Psoas muscle (tissue), 8 donors: ENCODE measurements at places on chromosomes 6 and 20. TPM values are rescaled to one million over a fixed set of nuclear protein-coding genes. Genes with fewer than 3 reads are reported as not detected.
A peak's percentile ranks its signal among the peaks of the same experiment; 100 is the strongest.

DNA sequence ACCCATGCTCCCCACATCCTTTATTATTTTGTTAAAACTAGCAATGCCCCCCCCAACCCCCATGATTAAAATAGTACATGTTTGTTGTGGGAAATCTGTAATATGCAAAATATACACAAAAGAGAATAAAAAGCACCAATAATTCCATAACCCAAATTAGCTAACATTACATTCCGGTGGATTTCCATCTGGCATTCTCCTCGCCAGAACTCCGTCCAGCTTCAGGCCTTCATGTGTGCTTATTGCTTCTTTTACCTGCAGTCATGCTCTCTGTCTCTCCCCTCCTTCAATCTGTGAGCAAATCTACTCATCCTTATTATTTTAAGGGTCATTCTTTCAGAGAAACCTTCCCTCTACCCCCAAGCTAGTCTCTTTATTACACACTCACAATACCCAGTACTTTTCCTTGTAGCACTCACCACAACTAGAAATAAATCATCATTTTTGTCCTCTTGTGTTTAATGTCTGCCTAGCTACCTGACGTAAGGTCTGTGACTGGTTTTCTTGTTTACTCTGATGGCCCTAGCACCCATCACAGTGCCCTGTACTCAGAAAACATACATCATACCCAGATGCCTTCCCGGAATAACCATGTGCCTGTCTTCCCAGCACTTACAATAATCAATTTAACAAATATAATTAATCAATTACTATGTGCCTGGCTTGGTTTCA is 25.6 kb upstream of the IER3 start:
- DNase-seq: no peak
- peak overlapping the region; percentile 46 for H3K27ac ChIP-seq
- H3K36me3 ChIP-seq: no peaks in the 10 kb centered on the region
- peaks cover 16% of the 10 kb centered on the region for H3K4me1 ChIP-seq
- H3K27me3 ChIP-seq: no peaks in the 10 kb centered on the region

DNA sequence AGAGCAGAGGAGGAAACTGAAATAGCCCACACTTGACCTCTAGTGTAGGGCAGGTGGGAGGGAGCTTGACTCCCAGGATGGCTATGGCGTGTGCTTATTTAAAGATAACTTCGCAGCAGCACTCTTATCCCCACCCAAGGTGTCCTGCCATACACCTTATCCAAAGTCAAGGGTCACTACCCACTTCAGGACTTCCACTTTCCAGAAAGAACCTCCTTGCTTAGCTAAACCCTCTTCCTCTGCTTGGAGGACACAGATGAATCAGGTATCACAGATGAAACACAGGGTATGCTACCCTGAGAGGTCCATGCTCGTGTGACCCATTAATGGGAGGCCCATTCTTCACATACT is 2.3 kb downstream of the RIN2 start:
- H3K27me3 ChIP-seq: no peaks in the 10 kb centered on the region
- peaks cover 6% of the 10 kb centered on the region for H3K36me3 ChIP-seq
- no peak for DNase-seq

- H3K4me3 ChIP-seq: no peak overlapping the region
- no peaks in the 10 kb centered on the region for H3K4me1 ChIP-seq
- DNase-seq: no peak
- H3K27me3 ChIP-seq: peaks cover 3% of the 10 kb centered on the region
These were observed 145.4 kb upstream of the FOXA2 start for GRCh38 chr20:22729616-22730236.

DNA sequence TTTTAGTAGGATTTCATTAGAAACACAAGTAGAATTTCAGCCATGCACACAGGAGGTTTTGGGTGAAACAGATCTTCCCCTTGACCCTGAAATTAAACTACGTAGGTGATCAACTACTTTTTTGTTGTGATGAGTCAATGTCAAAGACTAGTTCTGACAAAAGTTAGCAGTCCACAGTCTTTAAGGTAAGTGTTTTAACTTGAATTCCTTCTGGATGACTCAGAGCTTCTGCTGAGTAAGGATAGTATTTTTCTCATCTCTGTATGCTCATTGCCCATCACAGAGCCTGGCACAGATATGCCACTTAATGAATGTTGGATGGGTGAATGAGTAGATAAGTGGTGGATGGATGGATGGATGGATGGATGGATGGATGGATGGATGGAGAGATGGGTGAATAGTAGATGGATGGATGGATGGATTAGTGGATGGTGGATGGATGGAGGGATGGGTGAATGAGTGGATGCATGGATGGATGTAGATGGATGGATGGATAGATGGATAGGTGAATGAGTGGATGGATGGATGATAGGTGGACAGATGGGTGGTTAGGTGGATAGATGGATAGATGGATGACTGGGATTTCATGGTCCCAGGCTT is 165.3 kb downstream of the ZMYND8 start:
- DNase-seq: no peak
- H3K27ac ChIP-seq: no peak overlapping the region
- no peaks in the 10 kb centered on the region for H3K36me3 ChIP-seq
- peaks cover 2% of the 10 kb centered on the region for H3K27me3 ChIP-seq
- no peak overlapping the region for H3K4me3 ChIP-seq

- peak overlapping the region; percentile 72 for H3K27ac ChIP-seq
- H3K36me3 ChIP-seq: no peaks in the 10 kb centered on the region
- H3K4me1 ChIP-seq: peaks cover 30% of the 10 kb centered on the region
- peak overlapping the region; percentile 29 for H3K4me3 ChIP-seq
- no peaks in the 10 kb centered on the region for H3K27me3 ChIP-seq
These were observed 95.1 kb upstream of the FOXP4 start for GRCh38 chr6:41451039-41451438.

DNA sequence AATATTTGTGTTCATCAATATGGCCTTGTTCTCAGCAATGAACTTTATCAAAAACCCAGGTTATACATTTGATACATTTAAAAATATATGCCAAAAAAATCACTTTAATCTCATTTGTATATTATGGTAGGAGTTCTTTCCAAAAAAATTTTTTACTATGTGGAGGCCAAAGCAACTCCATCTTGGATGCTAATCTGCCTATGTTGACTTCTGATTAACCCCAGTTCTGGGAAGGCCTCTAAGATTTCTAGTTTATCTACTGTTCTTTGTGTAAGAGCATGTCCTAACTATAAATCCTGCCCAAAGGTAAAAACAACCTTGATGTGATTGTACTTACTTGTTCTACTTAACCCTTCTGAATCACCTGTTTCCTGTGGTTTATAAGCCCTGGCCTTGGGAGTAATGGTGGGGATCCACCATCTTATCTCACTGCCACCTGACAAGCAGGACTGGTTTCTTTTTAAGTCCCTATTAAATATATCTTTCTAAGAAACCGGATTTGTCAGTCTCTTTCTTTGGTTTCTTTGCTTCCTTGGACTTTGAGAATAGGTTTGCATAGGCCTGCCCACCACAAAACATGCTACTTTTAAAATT is 46.7 kb downstream of the RNGTT start:
- no peak for DNase-seq
- H3K36me3 ChIP-seq: no peaks in the 10 kb centered on the region
- H3K4me3 ChIP-seq: no peak overlapping the region
- no peaks in the 10 kb centered on the region for H3K4me1 ChIP-seq

DNA sequence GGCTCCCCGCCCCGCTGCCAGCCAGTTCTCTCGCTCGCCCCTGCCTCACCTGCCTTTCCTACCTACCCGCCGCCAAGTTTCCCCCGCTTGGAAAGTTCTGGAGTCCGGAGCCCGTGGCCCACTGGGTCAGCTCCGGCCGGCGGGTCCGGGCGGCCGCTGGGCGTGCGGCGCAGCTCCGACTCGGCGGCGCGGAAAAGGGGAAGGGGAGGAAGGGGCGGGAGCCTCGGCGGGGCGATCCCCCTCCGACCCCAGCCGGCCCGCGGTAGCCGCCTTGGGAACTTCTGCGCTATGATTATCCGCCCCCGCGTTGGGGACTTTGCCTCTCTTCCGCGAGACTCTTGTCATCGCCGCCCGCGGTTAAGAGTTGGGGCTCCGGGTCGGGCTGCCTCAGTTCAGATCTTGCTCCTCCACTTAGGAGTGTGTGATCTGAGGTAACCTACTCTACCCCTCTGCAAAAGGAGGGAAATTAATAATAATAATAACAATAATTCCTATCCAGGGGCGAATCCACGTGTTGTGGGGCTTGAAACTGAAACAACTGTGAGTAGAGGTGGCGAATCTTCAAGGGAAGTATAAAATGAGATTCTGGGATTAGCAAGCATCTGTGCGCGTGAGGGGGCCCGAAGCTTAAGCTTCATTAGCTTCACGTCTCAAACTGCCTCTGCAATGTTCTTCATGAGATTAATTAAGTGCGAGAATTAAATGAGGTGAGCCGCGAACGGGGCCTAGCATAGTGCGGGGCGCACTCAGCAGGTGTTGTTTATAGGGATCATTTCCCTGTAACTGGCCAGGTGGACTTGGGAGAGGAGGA is 30.8 kb downstream of the SF3B5 start:
- H3K36me3 ChIP-seq: no peaks in the 10 kb centered on the region
- peak; percentile 58 for DNase-seq
- peaks cover 39% of the 10 kb centered on the region for H3K27me3 ChIP-seq
- H3K4me1 ChIP-seq: peaks cover 2% of the 10 kb centered on the region
- H3K27ac ChIP-seq: no peak overlapping the region
- peak overlapping the region; percentile 83 for H3K4me3 ChIP-seq

DNA sequence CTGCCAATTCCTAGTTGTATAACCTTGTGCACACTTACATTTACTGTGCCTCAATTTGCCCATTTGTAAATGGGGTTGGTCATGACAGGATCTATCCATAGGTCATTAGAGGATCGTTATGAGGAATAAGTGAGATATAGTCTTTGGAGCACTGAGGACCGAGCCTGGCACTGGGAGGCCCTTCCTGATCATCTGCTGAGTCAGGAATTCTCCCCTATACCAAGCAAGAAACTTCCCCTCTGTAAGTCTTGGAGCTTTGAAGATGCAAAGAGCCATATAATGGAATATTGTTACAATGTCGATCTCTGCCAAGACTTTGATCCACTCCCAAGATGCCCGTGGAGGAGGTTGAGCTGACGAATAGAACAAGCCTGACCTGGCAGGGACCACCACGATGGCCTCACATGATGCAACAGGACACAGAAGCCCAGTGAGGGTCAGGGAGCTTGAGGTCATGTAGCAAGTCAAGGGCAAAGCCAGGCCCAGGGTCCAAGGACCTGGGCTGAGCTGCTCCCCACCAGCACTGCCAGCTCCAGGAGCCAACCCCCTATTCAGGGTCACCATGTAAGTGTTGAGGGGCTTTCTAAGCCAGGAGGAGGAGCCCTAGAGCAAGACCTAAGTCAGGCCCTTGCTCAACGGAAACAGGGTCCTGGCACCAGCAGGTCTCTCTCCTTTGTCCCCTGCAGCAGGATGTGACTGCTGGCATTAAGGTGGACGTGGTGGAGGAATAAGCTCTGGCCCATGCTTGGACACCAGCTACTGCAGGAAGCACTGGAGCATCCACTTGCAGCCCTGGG is 16.7 kb downstream of the PDRG1 start:
- H3K4me1 ChIP-seq: no peaks in the 10 kb centered on the region
- H3K27ac ChIP-seq: no peak overlapping the region
- H3K27me3 ChIP-seq: no peaks in the 10 kb centered on the region
- no peaks in the 10 kb centered on the region for H3K36me3 ChIP-seq
- no peak for DNase-seq
- no peak overlapping the region for H3K4me3 ChIP-seq

DNA sequence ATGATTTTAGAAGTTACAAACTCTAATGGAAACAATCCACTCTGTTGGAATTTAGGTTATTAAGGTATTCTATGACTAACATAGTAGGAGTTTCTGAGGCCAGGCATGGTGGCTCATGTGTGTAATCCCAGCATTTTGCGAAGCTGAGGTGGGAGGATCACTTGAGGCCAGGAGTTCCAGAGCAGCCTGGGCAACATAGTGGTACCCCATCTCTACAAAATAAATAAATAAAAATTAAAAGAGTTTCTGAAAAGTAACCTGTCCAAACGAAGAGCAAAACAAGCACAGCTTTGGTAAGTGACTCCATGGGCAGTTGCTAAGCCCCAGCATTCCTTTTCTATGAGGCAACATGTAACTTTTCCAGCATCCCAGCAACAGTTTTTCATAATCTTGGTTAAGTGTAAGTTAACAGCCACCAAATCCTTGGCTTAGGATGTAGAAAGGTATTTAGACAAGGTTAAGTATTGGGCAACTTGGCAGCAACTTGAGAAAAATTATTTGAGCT is 86.3 kb downstream of the SOX4 start:
- no peak for DNase-seq
- H3K4me1 ChIP-seq: no peaks in the 10 kb centered on the region
- H3K4me3 ChIP-seq: no peak overlapping the region

GRCh38 chr6:123039431-123039830 is 43.4 kb downstream of the CLVS2 start:
- H3K4me3 ChIP-seq: no peak overlapping the region
- no peaks in the 10 kb centered on the region for H3K36me3 ChIP-seq
- no peak for DNase-seq

GRCh38 chr20:23106271-23106851 is 20.2 kb upstream of the CD93 start:
- no peaks in the 10 kb centered on the region for H3K36me3 ChIP-seq
- no peak for DNase-seq
- no peak overlapping the region for H3K4me3 ChIP-seq
- H3K27me3 ChIP-seq: no peaks in the 10 kb centered on the region
- H3K27ac ChIP-seq: peak overlapping the region; percentile 66

GRCh38 chr20:35979544-35979943 is 11.2 kb downstream of the CNBD2 start:
- no peaks in the 10 kb centered on the region for H3K27me3 ChIP-seq
- no peaks in the 10 kb centered on the region for H3K4me1 ChIP-seq
- no peak overlapping the region for H3K4me3 ChIP-seq
- DNase-seq: no peak
- no peaks in the 10 kb centered on the region for H3K36me3 ChIP-seq

DNA sequence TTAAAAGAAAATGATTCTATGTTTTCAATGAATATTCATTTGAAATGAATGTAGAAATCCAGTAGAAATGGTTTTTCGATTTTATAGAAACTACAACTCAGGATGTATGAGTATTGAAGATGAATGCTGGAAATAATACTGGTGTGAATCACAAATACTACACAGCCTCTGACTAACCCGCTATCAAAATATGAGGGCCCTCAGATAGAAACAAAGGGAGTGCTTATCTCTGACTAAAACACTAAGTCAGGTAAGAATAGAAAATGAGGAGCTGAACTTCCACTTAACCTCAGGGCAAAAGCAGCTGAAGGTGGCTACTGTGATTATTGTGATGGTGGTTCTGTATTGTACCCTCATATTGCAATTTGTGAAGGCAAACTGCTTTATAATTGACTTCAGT is 220.9 kb upstream of the RNF217 start:
- H3K4me3 ChIP-seq: no peak overlapping the region
- H3K4me1 ChIP-seq: no peaks in the 10 kb centered on the region
- no peak for DNase-seq

GRCh38 chr6:130794738-130795137 is 32.5 kb upstream of the SMLR1 start:
- DNase-seq: no peak
- H3K4me1 ChIP-seq: no peaks in the 10 kb centered on the region
- H3K36me3 ChIP-seq: no peaks in the 10 kb centered on the region
- H3K27me3 ChIP-seq: no peaks in the 10 kb centered on the region
- no peak overlapping the region for H3K27ac ChIP-seq
- no peak overlapping the region for H3K4me3 ChIP-seq

Gene ID4
- total RNA-seq: 1.3 TPM

Gene PBOV1
- total RNA-seq: not detected

Gene TMEM217
- 0.47 TPM for total RNA-seq

Gene TMC2
- total RNA-seq: not detected

Gene TNNC2
- 3,666 TPM for total RNA-seq

Gene NFATC2
- total RNA-seq: 3.1 TPM

Gene CFAP206
- total RNA-seq: not detected

Gene PHACTR3
- total RNA-seq: not detected

Gene REM1
- 0.91 TPM for total RNA-seq

Gene LHFPL5
- total RNA-seq: 0.34 TPM

Gene WFDC6
- not detected for total RNA-seq
